Left colon (tissue), 2 donors: ENCODE measurements at places on chromosomes 6 and 20. TPM values are rescaled to one million over a fixed set of nuclear protein-coding genes. Genes with fewer than 3 reads are reported as not detected.

GRCh38 chr6:166586424-166587156 is at the start of gene RAMACL:
RAMACL (minus strand) TSS chr6:166586678; CDS start chr6:166586477, 201 bp downstream.
- DNase-seq = no peak

DNA sequence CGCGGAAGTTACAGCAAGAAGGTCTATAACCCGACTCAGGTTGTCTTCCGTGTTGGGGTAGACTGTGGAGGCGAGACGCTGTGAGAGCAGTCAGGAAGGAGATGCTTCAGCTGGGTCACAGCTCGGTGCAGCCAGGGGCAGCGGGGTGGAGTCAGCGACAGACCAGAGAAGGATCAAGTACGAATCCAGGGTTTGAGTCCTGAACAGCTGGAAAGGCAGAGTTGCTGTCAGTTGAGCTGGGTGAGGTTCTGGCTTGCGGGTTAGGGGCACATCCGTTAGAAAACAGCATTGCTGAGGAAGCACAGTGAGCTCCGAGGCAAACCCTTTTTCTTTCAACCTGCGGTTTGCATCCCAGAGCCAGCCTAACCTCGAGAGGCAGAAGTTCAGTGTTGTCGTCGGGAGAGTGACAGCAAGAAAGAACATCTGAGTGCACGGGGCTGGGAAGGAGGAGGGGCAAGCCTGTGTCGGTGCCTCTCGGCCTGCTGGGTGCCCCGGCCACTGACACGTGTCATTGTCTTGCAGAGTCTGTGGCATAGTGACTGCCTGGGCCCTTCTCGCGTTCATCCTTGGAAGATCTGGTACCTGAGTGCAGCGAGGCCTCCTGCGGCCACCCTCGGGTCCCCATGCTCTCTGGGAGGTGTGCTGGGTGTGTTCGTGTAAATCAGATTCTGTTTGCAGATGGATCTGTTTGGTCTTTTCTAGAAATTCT is 20.0 kb downstream of the PNLDC1 start:
- DNase-seq = no peak

Gene HLA-G
- total RNA-seq = not detected

Gene OPN5
- not detected for total RNA-seq

DNA sequence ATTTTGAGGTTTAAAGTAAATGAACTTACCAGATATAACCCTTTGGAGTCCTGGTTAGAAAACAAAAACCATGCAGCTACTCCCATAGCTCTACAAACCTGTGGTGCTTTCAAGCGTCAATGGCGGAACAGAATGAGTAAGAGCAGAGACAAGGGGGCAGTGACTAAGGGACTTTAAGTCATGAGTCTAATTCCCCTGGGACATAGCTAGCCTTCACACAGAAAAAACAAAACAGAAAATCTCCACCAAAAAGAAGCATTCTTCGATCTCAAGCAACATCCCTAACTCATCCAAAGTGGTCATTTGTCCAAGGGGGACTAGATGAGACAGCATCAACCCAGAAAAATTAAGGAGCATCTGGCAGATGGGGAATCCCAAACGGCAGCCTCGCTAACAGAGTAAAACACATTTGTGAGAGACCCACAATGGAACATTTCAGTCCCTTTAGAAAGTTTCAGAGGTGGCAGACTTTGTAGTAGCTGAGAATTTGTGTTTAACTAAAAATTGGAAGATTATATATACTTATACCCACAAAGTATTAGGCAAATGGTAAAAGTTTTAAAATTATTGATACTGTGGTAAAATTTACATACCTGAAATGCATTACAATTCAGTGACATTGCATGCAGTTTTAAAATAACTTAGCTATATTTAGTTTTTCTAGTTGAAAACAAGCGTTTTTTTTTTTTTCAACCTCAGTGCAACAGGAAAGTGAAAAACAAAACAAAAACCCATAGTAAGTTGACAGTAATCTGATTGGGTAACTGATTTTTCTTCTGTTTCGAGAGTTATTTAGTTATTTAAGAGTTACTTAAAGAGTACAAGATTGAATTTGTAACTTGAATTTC is 67.5 kb downstream of the KCNQ5 start:
- DNase-seq = no peak

Gene BPIFB2
- total RNA-seq = not detected

Gene SIRPD
- total RNA-seq = not detected

DNA sequence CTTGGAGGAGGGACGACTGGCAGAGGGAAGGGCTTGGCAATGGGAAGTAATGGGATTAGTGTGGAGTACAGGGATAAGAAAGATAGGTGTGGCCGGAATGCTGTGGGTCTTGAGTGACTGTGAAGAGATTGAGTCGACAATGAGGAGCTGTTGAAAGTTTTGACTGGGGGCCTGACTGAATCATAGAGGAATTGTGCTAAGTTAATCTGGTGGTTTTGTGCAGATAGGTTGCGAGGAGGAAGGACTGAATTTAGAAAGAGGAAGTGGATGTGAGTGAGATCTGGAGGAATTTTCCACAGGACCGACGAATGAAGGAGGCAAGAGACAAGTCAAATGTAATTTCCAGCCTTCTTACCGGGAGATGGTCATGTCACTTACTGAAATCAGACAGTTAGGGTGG is 143.9 kb upstream of the RALGAPA2 start:
- no peak for DNase-seq

Gene CGAS
- 3.2 TPM for total RNA-seq

DNA sequence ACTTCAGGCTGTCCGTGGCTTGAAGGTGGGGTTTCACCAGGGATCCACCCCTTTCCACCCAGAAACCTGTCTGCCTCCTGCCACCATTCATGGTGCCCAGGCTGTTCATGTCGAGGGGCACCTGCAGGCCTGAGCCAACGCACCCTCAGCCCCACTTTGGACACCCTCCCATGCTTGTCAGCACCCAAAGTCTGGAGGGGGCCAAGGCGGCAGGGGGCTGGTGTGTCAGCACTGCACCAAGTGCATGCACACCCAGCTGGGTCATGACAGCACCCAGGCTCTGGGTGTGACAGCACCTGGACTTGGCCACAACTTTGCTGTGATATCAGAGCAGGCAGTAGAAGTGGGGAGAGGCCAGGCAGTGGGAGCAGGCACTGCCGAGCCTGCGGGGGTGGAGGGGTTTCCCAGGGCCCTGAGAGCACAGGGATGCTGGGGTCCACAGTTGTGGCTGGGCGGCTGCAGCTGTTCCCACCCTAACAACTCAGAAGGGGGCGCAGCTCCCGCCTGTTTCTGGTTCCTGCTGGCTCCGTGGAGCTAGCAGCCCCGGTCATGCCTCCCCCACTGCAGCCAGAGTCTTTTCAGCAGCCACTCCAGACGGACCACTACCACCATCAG is 33.3 kb upstream of the GRM4 start:
- DNase-seq = no peak

DNA sequence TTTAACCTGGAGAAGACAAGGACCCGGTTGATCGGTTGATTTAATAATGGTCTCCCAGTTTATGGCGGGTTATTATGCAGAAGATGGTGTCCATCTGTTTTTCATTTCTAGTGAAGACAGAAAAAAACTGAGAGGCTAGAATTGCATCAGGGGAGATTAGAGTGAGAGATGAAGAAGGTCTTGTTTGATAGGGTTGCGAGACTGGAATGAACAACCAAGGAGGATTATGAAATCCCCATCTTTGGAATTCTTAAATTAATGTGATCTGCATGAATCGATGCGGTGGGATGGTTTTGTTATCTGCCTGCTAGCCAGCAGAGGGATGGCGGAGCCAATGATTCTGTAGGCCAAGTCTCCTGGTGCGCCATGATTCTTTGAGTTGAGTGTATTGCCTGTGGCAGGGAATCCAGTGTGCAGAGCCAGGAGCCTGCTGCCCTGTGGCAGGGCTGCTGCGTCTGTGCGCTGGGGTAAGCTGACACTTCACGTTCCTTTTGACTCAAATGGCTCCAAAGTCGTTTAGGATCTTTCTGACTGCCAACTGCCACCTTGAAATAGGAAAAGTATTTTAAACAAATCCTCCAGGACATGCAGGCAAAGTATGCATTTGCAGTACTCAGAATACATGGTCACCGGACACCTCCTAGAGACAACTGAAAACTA is 200.1 kb downstream of the CLIC5 start:
- no peak for DNase-seq

- no peak for DNase-seq
Measured at GRCh38 chr6:116087437-116088027, 13.1 kb upstream of the NT5DC1 start.

- DNase-seq = no peak
Measured at GRCh38 chr6:2102316-2102883, 143.0 kb downstream of the GMDS start.
